H1 (cell line): ENCODE measurements at places on chromosomes 7 and 10.

GRCh38 chr7:117119192-117119924, 166.1 kb downstream of the ST7 start:
- DNase-seq, result peak; percentile 89

- DNase-seq, result no peak
Measured at GRCh38 chr10:120459185-120459584, 2.2 kb downstream of the PLPP4 start.

- no peak for DNase-seq
Measured at GRCh38 chr7:134448356-134449229, 10.3 kb downstream of the AKR1B1 start.

DNA sequence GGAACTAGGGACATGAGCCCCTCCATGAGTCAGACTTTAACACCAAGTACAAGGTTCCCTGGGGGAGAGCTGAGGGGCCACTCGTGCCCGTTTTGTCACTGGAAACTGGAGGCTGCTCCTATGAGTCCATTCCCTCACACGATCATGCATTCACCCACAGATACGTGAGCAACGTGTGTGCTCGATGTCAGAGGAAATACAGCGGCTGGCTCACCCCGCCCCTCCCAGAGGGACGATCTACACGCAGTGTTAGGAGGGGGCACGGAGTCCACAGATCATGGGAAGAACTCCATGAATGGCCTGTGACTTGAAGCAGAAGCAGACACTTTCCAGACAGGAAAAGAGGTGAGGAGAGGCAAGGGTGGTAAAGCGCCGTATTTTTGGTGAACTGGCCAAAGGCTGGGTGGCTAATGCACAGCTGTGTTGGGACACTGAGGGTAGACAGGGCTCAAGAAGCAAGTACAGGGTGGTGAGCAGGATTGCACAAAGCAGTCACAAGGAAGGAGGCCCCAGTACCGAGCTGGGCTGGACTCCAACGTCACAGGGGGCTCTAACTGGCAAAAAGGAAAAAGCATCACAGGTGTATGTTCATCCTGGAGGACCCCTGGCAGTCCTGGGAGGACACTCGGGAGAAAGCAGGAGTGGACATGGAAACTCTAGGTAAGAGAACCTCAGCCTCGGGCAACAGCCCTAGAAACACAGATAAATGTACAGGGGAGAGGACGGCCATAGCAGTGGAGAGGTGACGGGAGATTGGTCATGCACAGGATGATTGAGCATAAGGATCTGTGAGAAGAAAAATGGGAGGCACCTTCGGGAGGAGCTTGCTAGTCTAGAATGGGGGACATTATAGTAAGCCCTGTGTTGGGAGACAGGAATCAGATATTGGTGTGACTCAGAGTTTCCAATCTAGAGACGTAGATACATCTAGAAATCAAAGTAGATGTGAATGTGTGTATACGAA, 41.2 kb downstream of the TNS3 start:
- no peak for DNase-seq

DNA sequence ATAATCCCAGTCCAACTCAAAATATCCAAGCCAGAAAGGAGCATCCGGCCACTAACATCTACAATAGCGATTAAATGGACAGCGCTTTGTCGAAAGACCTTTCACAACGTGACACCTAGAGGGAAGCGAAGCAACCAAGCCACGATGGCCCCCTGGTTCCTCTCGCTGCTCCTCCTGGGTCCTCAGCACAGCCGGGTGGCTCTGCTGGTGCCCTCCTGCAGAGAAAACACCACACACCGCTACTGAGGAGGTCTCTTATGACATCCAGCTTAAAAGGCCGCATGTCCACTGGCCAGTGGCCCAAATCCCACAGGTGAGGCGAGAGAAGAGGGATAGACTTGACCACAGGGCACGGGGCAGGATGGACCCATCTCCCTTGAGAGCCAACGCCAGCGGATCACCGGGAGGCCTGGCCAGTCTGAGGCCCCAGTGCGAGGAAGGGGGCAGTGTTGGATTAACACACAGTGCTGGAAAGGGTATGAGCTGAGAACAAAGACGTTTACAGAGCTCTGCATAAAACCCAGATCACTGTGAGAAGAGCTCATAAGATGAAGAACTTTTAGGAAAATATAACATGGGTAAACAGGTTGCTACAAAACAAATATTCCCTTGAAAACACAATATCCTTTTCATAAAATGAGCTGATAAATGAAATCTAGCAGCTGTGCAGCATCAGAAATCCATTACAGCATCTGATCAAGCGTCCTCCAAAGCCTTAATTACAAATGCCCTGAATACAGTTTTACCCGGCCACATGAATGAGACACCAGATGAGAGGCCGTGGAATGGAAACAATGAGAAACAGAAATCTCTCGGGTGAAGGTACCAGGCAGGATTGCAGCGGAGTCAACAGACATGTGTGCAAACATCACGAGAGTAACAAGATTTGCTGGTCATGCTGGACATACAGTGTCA, 236.7 kb downstream of the DIP2C start:
- DNase-seq, result no peak

- DNase-seq, result no peak
Measured at GRCh38 chr10:78332012-78332411, 298.3 kb downstream of the RPS24 start.

GRCh38 chr7:38542156-38542555, 89.0 kb downstream of the AMPH start:
- no peak for DNase-seq

- no peak for DNase-seq
Measured at GRCh38 chr7:30697719-30698460, 15.6 kb upstream of the CRHR2 start.

DNA sequence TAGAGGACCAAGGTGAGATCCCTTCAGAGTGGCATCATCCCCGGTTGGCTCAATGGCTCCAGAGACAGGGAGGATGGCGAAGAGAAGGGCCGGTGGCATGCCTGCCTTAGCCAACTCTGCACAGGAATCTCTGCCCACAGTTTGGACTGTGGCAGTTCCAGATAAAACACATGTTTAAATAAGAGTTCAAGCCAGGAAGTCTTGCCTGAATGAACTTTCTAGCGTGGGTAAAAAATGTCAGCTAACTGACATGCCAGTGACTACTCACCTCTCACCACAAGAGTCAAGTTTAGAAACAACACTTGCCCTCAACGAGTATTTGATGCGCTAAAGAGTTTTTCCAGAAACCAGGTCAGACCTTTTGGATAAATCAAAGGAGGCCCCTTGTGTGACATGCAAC, 3.0 kb downstream of the NOD1 start:
- DNase-seq, result no peak

GRCh38 chr10:103244666-103245271, 918 bp upstream of the RPEL1 start:
- DNase-seq, result peak; percentile 61

DNA sequence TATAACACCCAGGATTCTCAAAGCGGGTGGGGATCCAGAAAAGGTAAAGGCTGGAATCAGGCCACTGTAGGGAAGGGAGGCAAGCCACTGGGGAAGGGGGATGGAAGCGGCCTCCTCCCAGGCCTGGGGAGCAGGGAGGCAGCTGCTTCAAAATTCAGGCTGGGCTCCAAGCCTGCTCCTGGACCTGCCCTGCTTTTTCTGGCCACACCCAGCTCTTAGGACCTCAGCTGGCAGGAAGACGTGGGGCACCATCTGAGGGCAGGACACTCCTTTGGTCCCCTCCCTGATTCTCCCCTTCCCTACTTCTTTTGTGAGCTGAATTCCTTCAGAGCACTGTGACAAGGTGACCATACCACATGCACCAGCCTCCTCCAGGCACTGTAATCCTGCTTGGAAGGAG, 4.6 kb upstream of the LBX1 start:
- DNase-seq, result no peak

- no peak for DNase-seq
Measured at GRCh38 chr10:69363666-69364065, 53.1 kb downstream of the TACR2 start.

GRCh38 chr7:26563406-26563805, 271.7 kb downstream of the SNX10 start:
- DNase-seq, result no peak

DNA sequence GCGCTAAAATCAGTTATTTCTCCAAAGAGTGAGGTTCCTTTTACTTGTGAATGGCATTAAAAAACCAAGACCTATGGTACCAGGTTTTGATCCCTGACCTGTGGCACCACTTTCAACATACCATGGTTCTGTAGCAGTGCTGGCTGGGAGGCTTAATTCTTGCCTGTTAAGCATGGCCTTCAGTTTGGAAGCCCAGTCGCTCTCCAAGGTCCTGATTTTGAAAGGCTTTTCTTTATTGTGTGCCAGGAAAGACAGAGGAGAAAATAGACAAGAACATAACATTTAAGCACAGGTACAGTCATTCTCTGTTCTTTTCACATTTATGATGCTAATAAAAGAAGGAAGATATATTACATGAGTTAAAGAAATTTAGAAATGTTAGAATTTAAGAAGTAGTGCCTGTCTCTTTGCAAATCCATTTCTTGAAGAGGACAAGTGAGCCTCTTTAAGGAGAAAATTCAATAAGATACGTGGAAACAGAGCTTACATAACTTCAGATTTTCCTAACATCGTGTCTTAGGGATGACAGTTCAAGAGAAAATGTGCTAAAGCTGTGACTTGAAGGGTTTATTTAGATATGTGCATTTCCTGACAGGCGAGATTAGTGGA, 357.6 kb downstream of the DPP6 start:
- peak; percentile 60 for DNase-seq
